ENCODE measurements at places on chromosomes 5 and 9. TPM values are rescaled to one million over a fixed set of nuclear protein-coding genes. Genes with fewer than 3 reads are reported as not detected.
A peak's percentile ranks its signal among the peaks of the same experiment; 100 is the strongest.

SLIT3 gene
- polyA plus RNA-seq, result 62.4 TPM

- peak; percentile 17 for DNase-seq
Observed at GRCh38 chr5:75509956-75510355, 1.5 kb downstream of the CERT1 start.

DOCK2 gene
- 2.1 TPM for polyA plus RNA-seq

DNA sequence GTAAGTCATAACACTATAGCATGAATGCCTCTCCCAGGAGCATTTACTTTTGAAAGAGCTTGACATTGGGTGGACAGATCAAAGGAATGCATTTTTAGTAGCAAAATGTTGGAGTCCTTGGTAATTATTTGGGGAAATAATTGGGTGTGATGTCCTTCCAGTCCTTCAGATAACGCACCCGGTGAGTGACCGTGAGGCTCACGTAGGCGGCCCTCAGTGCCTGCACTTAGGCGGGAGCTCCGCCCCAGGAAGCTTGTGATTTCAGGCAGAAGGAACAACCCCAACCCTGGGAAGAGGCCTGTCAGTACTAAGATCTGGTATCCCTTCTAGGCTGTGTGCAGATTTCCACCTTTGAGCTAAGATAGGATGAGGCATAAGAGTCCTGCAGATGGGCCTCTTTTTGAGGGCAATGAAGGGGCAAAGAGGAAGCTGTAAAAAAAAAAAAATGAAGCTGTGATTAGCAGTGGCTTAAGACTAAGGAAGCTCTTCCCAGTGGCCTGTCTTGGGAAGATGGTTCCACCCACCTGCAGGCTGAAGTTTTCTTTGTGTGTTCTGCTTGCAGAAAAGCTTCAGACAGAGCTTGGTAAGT lies 14.9 kb downstream of the BTNL9 start:
- no peak for DNase-seq

DNA sequence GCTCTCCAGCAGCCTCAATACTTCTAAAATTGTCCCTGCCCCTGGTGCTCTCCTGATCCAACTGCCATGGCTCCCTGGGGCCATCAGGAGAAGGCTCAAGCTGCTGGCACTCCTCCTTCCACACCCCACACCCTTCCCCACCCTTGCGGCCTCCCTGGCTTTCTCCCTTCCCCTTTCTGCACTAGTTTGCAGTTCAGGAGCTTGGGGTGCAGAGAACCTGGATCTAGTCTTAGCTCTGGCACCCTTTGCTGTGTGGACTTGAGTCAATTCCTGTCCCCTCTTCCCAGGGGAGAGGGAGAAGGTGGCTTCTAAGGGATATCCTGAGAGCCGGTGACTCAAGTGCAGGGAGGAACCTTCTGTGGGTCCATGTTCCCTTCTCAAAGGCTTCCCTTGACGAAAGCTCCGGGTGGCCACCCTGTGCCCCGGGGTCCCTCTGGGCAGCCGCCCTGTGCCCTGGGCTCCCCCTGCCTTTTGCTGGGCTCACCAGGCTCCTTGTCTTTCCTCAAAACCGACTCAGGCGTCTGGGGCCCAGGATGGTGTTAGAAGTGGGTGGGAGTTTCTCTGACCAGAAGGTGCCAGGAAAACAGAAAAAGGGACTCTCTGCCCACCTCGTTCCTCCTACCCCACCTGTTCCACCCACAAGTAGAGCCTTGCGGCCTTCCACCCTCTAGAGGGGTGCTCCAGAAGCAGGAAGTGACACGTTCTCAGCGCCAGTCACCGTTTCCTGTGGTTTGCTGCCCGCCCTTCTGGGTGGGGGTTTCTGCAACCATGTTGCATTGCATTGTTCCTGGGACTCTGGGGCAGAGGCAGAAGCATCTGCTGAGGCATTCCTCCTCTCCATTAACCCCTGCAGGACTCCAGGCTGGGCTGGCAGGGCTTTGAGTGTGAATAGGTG lies 15.0 kb downstream of the GLIPR2 start:
- DNase-seq, result no peak

DNA sequence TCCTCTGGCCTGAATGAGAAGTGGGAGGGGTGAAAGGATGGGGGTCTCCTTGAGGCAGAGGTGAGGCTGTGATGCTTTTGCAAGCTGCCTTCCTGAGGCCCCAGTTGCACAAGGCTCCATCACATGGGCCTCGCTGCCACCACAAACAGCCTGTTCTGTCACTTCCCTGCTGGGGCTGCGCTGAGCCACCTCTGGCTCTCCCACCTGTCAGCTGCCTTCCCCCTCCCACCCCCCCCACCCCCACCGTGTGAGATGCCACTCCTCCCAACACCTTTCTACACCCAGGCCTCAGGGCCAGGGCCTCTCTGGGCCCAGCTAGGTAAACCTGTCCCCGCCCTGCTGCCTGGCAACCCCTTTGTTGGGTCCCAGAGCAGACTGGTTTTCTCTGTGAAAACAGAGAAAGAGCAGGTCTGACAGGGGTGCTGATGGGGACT lies 4.5 kb upstream of the PDLIM4 start:
- DNase-seq, result no peak

DNA sequence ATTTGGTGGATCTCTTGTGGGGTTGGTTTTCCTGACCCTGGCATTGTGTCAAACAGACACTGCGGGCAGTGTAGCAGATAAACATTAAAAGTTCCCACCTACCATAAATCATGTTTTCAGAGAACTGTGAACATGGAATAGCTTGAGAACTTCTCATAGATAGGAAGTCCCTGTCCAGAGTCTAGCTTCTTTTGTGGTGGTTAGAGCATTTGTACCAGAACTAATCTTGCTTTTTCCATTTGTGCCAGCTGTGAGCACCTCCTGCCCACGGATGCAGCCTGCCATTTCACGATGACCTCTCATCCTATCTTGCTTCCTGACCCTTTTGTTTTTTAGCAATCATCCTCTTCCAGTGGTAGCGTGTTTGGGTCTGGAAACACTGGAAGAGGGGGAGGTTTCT lies 61.4 kb downstream of the FAM78A start:
- DNase-seq, result no peak

Data from renal pelvis (tissue), 12 donors.